Stimulated activated CD8-positive, alpha-beta memory T cell treated with anti-CD3 and anti-CD28 coated beads, Interleukin-7, amount 100 ng/mL, for 1 hour (primary cell): ENCODE measurements at places on chromosomes 5 and 9.

- no peak for DNase-seq
These were observed 1.6 kb downstream of the C1QTNF3 start for GRCh38 chr5:34041247-34041972.

DNA sequence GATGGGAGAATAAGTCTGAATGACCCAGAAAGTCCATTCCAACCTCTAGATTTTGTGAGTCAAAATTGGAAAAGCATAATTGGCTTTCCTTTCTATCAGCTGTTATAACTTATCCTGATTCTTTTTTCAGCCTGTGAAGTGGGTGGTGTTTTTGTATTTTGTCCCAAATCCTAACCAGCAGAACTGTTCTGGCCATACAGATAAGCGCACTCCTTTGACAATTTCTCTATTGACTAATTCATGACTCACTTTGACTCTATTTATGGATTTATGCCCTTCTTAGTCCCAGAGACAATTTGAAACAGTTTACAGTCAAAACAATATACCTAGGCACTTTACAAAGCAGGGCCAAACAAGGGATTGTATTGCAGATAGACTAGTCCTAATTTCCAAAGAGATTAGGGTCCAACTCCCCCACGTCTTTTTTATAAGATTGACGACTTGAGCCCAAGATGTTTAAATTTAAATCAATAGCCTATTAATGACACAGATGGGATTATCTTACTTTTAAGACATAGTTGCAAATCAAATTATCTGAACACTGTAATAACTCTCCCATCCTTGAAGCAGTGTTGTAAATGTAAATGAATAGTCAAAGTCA, 301.7 kb upstream of the SEMA6A start:
- DNase-seq, result no peak

DNA sequence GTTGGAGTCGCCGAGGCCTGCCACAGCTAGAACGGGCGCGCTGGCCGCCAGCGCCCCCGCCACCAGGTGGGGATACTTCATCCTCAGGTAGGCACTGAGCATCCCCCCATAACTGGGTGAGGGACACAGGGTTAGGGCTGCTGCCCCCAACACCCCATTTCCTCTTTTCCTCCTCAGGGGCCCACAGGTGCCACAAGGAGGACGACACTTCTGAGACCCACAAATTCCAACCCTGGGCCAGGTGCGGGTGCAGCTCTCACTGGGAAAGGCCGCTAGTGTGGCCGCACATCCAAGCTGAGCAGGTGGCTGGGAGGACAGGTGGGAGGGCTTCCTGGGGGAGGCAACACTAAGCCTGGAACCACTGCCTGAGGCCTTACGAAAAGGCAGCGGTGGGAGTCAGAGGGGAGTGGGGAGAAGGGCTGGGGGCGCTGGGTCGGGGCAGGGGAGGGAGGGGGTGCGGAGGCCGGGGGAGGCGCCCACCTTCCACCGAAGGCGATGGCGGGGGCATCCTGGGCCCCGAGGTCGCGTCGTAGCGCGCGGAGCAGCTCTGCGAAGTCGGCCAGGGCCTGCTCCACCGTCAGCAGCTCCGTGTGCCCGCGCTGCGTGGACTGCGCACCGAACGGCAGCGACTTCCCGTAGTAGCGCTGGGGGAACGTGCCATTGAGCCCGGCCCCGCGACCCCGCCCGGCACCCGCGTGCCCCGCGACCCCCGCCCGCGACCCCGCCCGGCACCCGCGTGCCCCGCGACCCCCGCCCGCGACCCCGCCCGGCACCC, 961 bp downstream of the DPP7 start:
- no peak for DNase-seq

DNA sequence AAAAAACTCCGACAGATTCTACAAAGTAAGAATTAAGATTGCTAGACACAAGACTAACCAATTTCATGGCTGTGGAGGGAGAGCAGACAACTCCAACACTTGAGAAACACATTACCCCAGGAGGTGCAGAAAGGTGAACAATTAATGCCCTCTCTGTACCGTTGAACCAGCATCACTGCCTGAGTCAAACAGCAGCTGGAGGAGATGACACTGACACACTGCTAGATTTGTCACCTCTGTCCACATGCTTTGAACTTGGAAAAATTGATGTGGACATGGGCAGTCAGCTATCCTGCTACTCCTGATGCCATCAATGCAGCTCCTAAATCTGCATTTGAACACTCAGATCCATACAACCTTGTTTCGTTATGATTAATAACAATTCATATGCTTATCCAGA, 51.7 kb downstream of the GPBP1 start:
- no peak for DNase-seq

- no peak for DNase-seq
These were observed 22.5 kb downstream of the SEC61B start for GRCh38 chr9:99244344-99245260.

GRCh38 chr5:141560725-141561483, 57.9 kb downstream of the DIAPH1 start:
- DNase-seq, result no peak

DNA sequence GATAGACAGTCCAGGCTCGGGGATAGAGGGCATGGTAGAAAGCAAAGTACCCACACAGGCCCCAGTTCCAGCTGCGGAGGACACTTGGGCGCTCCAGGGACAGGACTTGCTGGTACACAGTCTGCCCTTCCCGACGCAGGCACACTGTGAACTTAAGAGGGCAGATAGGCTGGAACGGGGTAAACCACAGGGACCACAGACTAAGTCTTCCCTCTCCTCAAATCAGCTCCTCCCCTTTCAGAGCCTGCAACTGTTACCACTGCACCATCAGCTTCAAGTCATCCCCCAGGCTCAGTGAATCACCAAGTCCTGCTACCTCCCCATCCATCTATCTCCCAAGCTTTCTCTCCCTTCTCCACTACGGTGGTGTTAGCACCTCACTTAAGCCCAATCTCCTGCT, 7.3 kb downstream of the GBA2 start:
- DNase-seq, result no peak

DNA sequence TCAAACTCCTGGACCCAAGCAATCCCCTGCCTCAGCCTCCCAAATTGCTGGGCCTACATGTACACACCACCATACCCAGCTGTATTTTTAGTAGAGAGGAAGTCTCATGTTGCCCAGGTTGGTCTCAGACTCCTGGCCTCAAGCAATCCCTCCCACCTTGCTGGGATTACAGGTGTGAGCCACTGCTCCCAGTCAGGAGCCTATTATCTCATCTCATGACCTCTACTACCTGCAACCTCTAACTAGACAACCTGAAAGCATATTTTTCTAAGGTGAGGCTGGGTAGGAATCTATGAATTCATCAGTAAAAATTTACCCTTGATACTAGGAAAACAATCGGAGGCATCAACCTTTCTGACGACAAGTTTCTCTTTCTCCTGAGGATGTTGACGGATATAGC, 10.0 kb downstream of the FAM13B start:
- no peak for DNase-seq

DNA sequence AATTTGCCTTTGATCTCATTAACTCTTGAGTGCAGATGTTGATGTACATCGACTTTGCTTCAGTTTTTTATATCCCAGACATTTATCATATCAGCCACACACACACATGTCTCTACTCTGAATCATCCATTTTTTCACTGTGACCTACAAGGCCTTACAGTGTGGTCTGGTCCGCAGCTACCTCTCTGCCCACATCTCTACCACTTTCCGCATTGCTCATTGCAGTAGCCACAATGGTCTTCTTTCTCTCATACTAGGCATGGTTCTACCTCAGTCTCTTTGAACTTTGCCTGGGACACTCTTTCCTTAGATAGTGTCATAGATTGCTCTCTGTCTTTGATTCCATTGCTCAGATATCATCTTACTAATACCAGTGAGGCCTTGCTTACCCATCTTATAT, 87.9 kb upstream of the FSD1L start:
- DNase-seq, result no peak

DNA sequence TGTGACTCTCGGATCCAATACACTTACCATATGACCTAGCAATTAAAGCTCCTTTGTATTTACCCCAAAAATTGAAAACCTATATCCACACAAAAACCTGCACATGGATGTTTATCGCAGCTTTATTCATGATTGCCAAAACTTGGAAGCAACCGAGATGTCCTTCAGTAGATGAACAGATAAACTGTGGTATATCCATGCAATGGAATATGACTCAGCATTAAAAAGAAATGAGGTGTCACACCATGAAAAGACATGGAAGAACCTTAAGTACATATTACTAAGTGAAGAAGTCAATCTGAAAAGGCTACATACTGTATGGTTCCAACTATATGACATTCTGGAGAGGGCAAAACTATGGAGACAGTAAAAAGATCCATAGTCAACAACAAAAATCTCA, 82.0 kb upstream of the PHF24 start:
- DNase-seq, result no peak

DNA sequence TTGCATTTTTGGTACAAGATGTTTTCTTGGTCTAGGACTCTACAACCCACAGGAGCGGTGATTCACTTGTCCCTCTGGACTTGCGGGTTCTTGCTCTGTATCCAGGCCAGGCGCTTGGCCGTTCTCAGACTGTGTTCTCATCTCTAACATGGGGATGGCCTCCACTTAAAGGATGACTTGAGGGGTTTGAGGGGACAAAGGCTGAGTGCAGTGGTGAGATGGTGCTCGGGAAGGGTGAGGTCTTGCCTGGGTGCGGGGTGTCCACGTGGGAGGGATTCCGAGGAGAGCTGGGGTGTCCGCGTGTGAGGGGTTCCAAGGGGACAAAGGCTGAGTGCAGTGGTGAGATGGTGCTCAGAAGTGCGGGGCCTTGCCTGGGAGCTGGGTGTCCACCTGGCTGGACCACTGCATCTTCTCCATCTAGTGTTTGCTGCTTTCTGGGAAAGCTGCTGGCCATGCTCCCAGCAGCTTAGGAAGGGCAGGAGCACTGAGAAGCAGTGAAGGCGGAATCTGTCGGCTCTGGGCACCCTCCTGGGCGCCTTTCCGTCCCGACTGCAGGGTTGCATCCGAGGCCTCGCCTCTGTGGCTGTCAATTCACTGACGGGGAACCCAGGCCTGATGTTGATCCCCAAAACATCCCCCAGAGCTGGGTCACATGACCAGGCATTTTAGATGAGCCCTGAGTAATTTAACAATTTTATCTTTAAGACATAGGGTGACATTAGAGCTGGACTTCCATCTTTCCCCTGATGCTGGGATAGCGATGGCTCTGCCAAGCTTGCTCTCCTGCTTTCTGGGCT, 280.5 kb upstream of the IRX4 start:
- no peak for DNase-seq

GRCh38 chr5:31478901-31479300, 53.0 kb downstream of the DROSHA start:
- no peak for DNase-seq

DNA sequence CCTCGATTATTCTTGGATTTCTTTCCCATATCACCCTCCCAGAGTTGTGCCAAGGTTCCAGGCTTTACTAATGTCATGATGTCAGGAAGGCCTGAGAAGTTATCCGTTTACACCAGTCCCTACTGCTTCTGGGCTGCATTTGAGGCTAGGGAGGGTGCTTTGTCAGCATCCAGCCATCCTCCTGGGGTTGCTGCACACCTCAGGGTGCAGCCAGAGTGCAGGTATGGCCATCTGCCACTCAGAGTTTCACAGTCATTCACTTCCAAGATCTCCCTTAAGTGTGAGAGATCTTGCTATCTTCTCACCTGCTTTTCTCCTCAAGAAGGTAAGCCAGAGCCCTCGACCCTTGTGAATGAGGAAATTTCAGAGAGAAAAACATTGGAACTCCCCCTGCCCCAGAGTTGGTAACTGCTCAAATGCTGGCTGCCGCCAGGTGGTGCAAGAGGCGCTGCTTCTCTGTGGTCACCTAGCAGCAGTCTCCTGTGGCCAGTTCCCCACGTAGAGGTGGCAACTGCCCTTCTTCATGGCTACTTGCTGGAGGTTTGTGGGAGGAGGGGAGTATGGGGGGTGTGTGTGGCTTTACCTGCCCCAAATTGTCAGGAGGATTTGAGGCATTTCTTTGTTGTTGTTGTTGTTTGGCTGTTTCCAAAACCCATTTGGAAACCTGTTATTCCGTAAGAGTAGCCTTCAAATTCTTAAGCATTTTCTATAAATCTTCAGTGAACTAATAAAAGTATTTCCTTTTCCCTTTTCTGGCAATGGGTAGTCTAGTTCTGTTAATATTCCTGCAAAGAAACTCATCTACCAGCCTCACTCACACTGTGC, 259.6 kb upstream of the DMRT1 start:
- no peak for DNase-seq

- DNase-seq, result no peak
These were observed 22.3 kb upstream of the EGFL7 start for GRCh38 chr9:136640171-136641111.

GRCh38 chr9:111916234-111916645, 19.6 kb downstream of the UGCG start:
- DNase-seq, result no peak

DNA sequence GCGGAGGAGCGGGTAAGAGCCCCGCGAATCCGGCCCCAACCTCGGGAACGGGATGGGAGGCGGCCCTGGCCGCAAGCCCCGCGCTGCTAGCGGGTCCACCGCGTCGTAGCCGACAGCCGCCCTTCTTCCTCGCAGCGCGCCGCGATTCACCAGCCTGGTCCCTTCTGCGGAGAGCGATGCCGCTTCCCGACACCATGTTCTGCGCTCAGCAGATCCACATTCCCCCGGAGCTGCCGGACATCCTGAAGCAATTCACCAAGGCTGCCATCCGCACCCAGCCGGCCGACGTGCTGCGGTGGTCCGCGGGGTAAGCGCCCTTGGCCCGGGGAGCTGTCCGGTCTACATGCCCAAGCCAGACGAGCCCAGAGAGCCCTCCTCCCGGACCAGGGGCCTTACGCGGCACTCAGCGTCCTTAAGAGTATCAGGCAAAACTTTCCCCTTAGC, 335 bp downstream of the ROPN1L start:
- no peak for DNase-seq

GRCh38 chr5:136202469-136203205, 9.7 kb upstream of the SMIM32 start:
- DNase-seq, result no peak

GRCh38 chr9:83060556-83060955, 2.4 kb downstream of the RASEF start:
- no peak for DNase-seq

- DNase-seq, result no peak
These were observed 38.8 kb downstream of the INSYN2B start for GRCh38 chr5:169941542-169941941.
